ENCODE measurements at places on chromosomes 12 and 14.

GRCh38 chr12:19129486-19130223 lies at the start of gene PLEKHA5:
Gene PLEKHA5 (plus strand): TSS chr12:19129733. CDS start chr12:19129800, 67 bp downstream.
- no peak for DNase-seq

DNA sequence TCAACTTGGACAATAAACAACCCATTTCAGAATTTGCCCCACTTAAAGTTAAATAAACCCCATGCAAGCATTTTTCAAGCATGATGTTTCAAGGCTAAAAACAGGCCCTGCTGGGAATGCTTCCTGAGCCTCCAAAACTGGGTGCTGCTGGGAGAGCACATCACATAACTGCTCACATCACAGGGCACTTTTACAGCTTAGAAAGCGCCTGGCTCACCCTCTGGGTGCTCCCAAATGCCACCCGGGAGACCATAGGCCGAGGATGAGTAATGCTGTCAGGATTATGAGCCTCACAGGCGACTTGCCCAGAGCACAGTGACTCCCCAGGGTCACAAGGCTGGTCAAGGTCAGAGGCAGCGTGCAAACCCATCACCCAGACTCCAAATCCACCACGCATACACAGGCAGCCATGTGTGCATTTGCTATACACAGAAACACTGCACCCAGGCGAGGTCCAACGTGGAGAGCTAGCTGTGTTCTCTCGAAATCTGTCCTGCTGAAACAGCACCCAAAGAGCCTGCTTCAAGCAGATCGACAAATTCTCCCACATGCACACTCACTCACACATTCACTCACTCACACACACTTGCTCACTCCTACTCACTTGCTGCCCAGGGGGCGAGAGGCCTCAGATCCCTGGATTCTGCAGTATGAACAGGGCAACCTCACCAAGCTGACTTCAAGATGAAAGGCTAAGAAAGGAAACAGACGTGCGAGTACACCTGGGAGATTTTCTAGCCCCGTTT lies 58.7 kb downstream of the ITPK1 start:
- DNase-seq = no peak

DNA sequence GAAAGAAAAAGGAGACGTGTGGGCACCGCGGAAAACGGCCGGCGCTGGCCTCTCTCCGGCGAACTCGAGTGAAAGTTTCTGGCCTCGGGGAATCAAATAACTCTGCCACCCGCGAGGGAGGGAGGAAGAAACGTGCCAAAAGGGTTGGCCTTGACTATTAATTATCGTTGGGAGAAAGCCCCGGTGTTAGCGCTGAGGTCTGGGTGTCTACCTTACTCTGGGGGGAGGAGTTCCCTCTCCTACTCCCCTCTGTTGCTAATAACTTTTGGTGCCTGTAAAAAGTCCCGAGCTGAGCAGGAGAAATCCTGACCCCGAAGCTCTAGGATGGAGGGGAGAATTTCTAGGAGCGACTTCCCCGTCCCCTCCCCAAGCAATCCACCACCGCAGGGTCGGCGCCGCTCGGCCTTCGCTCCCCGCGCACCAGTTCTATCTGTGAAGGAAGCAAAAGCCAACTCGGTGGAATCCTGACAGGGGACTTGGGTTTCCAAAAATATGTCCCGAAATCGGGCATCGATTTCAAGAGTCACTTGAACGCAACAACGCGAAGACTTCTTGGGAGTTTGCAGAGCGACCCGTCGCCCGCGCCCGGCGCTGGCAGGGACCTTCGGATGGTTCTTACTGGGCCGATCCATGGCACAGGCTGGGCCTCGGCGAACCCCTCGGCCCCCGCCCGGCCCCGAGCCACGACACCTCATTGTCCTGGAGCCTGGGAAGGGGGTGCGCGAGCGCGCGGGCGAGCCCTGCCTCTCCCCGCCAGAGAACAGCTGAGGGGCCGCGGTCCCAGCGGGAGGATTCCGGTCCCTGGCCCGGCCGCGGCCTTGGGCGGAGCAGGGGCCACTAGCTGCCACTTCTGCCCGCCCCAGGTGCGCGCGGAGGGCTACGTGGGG lies 1.7 kb downstream of the OTX2 start:
- no peak for DNase-seq

GRCh38 chr14:24673059-24673458 lies 39.1 kb upstream of the GZMB start:
- no peak for DNase-seq

- DNase-seq = no peak
Measured at GRCh38 chr14:68651652-68652432, 141.0 kb downstream of the ZFP36L1 start.

DNA sequence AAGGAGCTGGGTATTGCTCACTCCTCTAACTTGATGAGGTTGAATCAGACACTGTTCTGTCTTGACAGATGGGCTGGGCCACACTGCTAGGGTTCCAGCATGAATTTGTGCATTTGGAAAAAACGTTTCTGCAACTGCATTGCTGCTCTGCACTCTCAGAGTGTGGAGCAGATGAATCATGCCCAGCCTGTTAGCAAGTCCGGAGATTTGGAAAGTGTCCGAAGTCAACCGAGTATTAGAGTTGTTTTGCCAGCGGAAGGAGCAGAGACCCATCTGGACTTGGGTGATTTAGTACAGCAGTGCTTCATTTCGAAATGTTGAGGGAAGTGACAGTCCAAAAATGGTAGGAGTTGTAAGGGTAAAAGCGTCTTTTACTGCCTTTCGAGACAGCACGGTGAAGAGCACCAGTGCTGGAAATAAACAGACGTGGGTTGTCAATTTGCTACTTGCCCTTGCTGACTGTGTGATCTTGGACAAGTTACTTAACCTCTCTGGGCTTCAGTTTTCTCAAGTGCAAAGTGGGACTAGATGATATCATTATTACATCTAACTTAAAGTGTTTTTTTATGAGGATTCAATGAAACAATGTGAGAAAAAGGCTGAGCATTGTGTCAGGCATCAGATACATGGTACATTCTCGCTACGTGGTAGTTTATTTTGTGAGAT lies 139.5 kb downstream of the CHST11 start:
- no peak for DNase-seq

DNA sequence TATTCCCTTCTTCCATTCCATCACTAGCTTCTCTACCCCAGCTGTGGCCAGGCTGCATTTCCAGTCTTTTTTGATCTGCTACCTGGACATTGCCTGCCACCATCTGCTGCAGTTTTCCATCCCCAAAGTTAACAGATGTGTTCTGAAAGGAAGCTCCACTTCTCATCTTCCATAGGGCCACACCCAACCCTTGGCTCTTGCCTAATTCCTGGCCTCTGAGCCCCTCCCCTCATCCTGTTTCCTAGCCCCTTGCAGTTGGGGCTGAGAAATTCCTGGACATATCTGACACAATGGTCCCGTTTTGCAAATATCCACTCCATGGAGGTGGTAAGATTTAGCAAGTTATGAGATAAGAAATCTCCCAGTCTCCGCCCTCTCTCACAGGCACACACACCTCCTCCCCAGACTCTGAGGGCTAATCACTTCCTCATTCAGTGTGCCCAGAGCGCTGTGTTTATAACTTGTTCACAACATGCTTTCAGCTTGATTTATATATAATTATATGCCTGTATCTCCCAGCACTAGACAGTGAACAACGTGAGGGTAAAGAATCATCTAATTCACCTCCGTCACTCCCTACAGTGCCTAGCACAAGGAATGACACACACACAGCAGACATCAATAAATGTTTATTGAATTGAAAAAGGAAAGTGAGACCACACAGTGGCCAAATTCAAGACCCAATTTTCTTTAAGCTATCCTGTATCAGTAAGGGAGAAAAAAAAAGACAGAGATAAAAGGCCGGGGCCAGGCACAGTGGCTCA lies 13.4 kb downstream of the SMUG1 start:
- DNase-seq = no peak

DNA sequence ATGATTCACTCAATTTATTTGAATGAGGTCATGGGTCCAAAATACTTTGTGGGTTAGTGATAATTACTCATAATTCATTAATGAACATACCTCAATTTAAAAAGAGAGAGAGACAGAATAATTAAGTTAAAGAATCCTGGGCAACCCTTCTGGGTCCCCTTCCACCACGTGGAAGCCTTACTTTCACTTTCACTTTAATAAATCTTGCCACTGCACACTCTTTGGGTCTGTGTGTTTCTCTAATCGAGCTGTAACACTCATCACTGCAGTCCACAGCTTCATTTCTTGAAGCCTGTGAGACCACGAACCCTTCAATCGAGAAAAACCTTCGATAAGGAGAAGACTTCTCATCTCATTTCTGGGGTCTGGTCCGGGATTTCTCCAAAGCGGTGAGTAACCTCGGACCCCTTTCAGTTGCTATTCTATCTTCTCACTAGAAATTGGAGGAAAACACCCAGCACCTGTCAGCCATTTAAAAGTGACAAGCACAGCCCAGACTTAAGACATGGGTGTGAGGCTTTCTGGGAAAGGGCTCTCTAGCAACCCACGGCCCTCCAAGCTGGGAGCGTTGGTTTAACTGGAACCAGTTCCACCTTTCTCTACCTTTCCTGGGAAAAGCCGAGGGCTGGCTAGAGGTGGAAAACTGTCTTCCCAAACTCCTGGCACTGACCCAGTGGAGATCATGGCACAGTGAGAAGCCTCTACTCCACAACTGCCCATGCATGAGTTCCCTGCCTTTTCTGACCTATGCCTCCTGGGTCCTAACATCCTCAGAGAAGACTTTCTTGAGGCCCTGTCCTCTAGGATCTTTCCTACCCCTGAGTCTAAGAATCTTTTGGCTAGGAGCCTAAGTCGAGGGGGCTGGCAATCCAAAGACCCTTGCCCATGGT lies 148.8 kb upstream of the ATF7IP start:
- no peak for DNase-seq

DNA sequence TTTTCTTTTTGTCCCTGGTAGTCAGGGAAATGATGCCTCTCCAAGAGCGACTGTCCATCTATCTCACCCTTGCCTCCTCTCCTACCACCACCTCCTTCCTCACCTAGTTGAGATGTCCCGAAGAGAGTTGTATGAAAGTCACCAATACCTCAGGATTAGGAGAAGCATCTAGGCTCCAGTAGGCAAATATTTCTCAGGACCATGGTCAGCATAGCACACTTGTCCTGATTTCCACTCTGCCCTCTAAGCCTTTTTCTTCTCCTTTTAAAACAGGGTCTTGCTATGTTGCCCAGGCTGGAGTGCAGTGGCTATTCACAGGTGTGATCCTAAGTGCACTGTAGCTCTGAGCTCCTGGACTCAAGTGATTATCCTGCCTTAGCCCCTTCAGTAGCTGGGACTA lies 268.4 kb upstream of the PELI2 start:
- no peak for DNase-seq

GRCh38 chr12:716506-716905 lies 35.9 kb upstream of the WNK1 start:
- peak; percentile 44 for DNase-seq

- DNase-seq = peak; percentile 51
Measured at GRCh38 chr14:100078997-100079725, 13.9 kb downstream of the EVL start.

- DNase-seq = no peak
Measured at GRCh38 chr14:101893759-101894158, 70.6 kb upstream of the DYNC1H1 start.

- DNase-seq = no peak
Measured at GRCh38 chr14:61562321-61563161, 132.8 kb upstream of the HIF1A start.

- no peak for DNase-seq
Measured at GRCh38 chr12:64010069-64010686, 165.7 kb downstream of the SRGAP1 start.

GRCh38 chr14:101716077-101716950 lies 45.2 kb upstream of the PPP2R5C start:
- no peak for DNase-seq

DNA sequence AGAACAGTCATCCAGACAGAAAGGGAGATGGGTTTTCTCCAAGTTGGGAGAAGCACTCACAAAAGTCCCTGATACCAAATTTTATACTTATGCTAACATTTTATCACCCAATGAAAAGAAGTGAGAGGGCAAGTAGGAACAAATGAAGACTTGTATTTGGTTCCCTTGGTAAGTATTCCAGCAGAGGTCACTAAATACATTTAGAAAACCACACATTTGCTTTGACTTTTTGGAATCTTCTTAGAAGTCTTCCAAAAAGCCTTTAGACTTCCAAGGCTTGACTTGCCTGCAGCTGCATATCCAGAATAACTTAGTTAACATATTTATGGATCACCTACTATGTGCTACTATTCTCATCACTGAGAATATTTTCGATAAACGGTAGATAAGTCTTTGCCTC lies 3.1 kb upstream of the GYS2 start:
- DNase-seq = no peak

GRCh38 chr14:75826599-75826998 lies 155.2 kb downstream of the TGFB3 start:
- no peak for DNase-seq

GRCh38 chr12:104588047-104588920 lies 131.5 kb downstream of the CHST11 start:
- DNase-seq = no peak

Measured in activated naive CD8-positive, alpha-beta T cell treated with anti-CD3 and anti-CD28 coated beads, Interleukin-2, amount 50 U/mL, for 16 hours (primary cell).